ENCODE measurements at places on chromosomes 4 and X.

DNA sequence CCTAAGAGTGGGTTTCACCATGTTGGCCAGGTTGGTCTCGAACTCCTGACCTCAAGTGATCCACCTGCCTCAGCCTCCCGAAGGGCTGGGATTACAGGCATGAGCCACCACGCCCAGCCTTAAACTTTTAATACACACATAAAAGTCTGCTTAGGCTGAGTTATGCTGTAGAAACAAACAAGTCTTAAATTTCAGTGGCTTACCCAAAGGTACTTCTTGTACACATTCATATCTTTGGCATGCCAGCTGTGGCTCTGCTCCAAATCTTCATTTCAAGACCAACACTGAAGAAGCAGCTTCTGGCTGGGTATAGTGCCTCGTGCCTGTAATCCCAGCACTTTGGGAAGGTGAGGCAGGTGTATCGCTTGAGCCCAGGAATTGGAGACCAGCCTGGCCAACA, 80.3 kb downstream of the PPEF2 start:
- DNase-seq, result no peak

- no peak for DNase-seq
These were observed 10.0 kb downstream of the SLC2A9 start for GRCh38 chr4:10011277-10011676.

DNA sequence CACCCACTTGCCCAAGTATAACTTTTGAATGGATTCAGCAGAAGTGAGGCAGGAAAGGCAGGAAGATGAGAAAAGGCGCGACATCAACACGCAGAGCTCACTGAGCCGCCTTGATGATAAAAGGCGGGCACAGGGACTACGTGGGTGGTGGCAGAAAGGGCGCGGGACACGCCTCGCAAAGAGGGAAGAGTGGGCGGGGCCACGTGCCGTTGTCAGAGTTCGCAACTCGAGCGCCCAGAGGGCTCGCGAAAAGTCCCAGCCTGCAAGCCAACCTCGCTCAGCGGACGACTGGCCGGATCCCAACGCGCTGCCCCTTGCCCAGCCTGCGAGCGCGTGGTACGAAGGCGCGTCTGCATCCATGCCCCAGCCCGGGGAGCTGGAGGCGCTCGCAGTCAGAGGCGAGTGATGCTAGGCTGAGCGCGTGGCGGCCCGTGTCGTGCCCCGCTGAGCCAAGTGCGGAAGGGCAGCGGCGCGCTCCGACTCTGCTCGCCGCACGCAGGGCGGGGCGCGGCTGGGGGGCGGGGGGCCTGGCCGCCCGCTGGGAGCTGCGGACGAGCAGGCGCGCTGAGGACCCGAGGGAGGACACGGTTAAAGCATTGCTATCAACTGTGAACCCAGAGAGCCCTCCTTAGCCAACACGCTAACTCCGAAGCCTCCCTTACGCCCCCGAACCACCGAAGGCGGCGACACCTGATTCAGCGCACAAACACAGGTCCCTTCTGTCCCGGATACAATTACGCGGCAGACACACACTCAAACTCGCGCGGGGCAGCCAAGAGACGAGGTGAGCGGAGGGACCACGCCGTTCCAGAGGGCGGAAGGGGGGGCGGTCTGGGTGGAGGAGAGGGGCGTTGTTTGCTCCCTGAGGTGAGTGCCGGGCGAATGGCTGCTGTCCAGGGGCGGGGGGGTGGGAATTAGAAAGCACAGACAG, at the start of gene UGT8:
Gene UGT8 (plus strand): TSS at position 617 of the 931 bp plus-strand sequence. CDS start 24,074 bp downstream, outside the sequence.
- no peak for DNase-seq

- DNase-seq, result no peak
These were observed 15.1 kb downstream of the REELD1 start for GRCh38 chr4:146229406-146229805.

DNA sequence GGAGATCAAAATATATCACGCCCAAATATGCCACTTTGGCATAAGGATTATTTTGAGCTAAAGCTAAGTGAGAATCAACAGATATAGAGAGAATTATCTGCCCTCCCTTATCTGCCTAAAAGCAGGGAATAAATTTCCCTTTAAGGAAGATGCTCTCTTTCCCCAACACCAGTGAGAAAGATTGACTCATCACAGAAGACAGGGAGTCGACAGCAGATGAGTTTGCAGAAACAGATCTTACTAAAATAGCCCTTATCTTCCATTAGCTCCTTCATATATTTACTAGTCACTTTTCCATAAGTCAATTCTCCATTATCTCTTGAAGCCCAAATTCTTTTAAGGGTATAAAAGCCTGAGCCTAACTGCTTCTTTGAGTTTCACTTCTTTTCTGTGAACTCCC, 156.6 kb downstream of the CAMK2D start:
- no peak for DNase-seq

DNA sequence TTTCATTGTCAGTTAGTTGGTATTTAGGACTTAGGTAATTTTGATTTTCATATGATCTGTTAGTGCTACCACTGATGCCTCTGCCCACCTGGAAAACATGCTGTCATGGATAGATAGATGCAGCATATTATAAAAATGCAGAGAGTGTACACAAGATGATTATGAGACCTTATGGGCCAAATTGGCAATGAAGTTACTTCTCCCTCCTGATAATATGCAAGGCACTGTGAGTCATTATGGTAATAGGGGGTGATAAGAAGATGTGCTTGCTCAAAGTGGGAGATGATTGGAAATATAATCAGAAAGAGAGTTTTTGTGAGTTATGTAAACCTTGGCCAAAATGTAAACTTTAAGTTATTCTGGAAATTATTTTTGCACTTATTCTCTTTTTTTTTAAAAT, 56.6 kb upstream of the RHOH start:
- no peak for DNase-seq

DNA sequence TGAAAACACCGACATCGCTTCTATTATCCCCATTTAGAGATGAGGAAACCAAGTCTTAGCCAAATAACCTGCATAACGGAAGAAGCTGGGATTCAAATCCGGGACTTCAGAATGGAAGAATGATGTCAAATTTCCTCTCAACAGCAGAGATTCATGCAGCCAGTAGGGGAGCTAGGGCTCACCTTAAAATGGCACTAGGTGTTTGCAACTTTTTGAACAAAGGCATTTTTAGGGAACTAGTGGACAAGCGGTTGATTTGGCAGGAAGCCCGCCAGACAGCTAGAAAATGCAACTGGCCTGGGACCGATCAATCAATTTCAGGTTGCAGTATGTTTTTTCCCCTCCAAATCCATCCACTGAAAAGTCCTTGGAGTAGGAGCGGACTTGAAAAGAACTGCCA, 224.2 kb downstream of the PTTG2 start:
- no peak for DNase-seq

GRCh38 chr4:170087163-170087700, 2.5 kb downstream of the AADAT start:
- no peak for DNase-seq

GRCh38 chr4:189409158-189409557, 531.5 kb upstream of the FRG1 start:
- DNase-seq, result no peak

DNA sequence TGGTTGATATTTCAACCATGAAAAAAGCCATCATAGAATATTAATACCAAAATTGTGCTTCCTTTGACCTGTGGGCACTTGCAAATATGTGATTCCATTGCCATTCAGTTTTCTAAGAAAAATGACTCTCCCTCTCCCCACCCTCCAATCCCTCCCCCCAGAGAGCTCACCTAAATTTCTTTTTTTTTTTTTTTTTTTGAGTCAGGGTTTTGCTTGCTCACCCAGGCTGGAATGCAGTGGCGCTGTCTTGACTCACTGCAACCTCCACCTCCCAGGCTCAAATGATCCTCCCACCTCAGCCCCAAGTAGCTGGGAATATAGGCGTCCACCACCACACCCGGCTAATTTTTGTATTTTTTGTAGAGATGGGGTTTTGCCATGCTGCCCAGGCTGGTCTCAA, 47.0 kb downstream of the SNX25 start:
- DNase-seq, result no peak

DNA sequence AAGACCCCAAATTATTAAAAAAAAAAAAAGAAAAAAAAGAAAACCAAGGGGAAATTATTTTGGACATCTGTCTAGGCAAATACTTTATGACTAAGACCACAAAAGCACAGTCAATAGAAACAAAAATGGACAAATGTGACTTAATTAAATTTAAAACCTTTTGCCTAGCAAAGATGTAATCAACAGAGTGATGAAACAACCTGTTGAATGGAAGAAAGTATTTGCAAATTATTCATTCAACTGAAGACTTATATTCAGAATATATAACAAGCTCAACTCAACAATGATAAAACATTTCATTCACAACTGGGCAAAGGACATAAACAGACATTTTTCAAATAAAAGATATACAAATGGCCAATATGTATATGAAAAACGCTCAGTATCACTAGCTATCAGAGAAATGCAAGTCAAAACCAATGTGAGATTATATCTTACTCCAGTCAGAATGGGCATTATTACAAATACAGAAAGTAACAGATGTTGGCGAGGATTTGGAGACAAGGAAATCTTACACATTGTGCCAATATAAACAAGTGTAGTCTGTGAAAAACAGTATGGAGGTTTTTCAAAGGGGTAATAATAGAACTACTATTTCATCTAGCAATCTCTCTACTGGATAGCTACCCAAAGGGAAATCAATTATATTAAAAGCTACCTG, 67.1 kb downstream of the FAAH2 start:
- no peak for DNase-seq

DNA sequence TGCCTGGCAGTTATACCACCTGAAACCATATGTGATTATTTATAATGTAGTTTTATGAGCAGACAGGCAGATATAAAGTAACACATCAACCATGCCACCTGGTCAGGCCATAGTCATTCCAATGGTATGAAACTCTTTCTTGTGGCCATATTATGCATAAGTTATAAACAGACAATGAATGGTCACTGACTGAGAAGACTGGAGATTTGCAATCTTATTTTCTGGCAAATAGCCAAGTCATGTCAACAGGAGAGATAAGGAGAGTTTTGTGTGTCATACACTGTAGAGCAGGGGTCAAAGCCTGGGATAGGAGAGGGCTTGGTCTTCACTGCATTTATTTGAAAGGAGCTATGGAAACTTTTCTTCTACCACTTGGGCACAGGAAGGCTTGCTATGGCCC, 29.5 kb downstream of the SORBS2 start:
- DNase-seq, result no peak

DNA sequence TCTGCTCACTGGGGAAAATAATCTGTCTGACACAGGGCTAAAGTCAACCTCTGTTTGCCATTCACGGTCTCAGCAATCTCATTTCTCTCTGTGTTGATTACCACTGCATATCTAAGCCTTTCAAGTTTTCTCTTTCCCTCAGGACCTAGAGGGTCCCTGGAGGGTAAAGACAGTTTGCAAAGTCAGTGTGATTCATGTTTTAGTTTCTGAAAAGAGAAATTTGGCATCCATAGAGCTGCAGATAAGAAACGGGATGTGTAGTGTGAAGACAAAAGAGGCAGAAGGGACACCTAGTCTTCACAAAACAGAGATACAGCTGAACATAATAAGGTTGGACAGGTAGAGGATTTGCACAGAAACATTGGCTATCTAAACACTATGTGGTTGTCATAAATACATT, 34.5 kb upstream of the KDR start:
- DNase-seq, result no peak

DNA sequence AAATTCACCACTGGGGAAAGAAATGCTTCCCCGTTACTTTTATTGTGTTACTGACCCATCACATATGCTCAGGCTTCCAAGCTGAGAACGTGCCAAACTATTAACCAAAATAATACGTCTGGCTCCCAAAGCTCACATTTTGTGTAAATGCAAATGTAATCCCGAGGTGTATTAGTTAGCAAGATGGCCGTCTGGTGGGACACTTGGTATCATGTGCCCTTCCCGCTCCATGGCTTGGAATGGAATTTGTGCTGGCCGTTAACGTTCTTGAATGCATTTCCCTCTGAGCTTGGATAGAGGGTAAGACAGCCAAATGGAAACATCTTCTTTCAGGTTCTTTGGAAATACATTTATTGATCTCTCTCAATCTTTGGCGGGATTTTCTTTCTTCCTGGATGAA, 105.0 kb downstream of the MFAP3L start:
- no peak for DNase-seq

- DNase-seq, result no peak
These were observed 29.7 kb downstream of the BMX start for GRCh38 chrX:15530318-15530717.

GRCh38 chr4:140141210-140141835, 12.7 kb downstream of the MAML3 start:
- no peak for DNase-seq

DNA sequence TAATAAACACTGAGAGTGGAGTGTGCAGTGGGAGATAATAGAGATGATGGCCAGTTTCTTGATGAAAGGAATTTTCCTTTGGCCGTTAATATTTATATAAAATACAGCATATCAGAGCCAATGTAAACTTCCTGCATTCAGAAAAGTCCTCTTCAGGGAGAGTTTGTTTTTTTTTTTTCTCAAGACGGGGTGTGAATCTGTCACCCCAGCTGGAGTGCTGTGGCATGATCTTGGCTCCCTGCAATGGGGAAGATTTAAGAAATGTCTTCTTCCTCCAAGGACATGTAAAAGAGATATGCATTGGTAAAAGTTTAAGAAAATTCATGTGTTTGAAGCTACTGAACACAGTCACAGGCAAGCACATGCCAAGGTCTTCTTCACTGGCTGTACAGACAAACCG, 25.4 kb upstream of the TBC1D9 start:
- no peak for DNase-seq

DNA sequence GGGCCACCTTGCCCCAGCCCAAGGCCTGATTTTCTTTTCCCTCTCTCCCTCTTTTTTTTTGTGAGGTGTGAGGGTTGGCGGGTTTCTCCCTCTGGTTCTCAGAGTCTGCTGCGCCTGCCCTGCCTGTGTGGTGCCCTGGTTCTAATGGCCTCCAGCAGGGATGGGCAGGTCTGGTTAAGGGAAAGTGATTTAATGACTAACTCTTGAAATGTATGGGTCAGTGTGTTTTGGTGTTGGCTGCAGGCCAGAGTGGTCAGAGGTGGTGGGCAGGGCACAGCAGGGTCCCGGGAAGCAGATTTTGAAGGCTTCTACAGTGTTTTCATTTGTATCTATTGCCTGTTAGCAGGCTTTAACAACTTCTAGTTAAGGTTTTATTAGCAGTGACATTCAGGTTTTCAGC, 39.0 kb downstream of the JADE1 start:
- no peak for DNase-seq

DNA sequence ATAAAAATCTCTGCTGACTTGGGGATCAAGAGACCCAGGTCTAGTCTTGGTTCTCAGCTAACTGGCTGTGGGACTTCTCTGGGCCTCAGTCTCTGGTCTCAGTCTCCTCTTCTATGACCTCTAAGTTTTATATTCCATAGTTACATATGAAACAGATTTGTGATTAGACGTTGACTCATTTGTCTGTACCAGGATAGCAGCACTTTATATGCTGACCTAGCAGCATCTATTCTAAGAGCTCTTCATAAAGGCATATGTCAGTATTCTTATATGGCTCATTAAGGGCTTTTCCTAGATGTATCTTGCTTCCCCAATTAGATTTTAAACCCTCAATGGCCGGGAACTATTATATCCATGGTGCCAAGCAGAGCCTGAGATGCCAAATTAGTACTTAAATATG, 12.7 kb downstream of the GRPR start:
- no peak for DNase-seq

Data from stimulated activated CD4-positive, alpha-beta T cell treated with anti-CD3 and anti-CD28 coated beads, Interleukin-1b, Interleukin-23, amount 100 ng/mL, for 1 hour (primary cell).